Stimulated activated naive CD4-positive, alpha-beta T cell (primary cell): ENCODE measurements at places on chromosomes 11 and 22.

DNA sequence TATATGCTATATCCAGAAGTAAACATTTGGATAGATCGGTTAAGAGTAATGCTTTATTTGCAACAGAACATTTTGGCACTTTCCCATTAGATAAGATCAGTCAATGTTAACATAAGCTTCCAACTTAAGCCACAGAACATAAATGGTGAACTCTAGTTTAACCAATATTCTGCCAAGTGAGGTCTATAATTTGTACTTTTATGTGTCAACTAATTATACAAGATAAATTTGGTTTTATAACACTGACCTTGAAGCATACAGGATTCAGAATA is 23.5 kb upstream of the BLID start:
- no peak for DNase-seq

GRCh38 chr11:130418756-130419155 is 9.7 kb downstream of the ADAMTS8 start:
- DNase-seq: no peak

GRCh38 chr22:44458044-44459020 is 39.7 kb downstream of the RTL6 start:
- DNase-seq: no peak

- no peak for DNase-seq
These were observed 18.3 kb downstream of the PRR5L start for GRCh38 chr11:36314434-36314767.

DNA sequence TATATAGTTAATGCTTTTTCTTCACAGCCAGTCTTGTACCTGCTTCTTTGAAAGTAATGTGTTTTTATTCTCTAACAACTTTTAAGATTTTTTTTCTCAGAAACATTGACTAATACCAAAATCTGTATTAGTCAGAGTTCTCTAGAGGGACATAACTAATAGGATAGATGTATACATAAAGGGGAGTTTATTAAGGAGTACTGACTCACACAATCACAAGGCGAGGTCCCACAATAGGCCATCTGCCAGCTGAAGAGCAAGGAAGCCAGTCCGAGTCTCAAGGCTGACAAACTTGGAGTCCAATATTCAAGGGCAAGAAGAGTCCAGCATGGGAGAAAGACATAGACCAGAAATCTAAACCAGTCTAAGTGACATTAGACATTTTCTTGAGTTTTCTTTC is 140.0 kb downstream of the RAB38 start:
- no peak for DNase-seq

DNA sequence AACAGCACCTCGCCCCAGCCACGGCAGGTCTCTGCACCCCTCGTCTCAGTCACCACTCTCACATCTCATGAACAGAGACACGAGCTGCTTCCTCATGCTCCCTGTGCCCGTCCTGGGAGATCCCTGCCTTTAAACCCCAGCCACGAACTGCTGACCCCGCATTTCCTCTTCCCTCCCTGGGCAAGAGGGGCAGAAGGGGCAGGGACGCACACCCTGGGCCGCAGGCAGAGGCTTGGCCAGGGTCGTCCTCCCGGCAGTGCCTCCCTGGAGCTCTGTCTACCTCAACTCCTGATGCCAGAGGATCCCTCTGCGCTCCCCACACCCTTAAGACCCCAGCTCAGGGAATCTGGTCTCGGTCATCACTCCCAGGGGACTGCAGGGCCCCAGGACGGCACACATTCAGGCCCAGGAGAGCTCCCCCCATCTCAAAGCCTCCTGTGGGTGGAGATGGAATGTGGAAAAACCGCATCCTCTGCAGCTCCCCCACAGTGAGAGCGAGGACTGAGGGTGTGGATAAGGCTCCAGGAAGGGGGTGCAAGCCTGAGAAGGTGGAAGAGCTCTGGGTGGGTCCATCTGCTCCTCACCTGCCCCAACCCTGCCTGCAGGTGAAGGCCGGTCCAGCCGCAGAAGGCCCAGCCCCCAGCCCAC is 1.2 kb downstream of the BID start:
- peak; percentile 45 for DNase-seq

GRCh38 chr11:19089421-19089820 is 27.5 kb upstream of the ZDHHC13 start:
- no peak for DNase-seq

- no peak for DNase-seq
These were observed 121.8 kb downstream of the INSC start for GRCh38 chr11:15236559-15236958.

GRCh38 chr11:69297787-69298266 is 3.9 kb downstream of the MYEOV start:
- DNase-seq: peak; percentile 17

- no peak for DNase-seq
These were observed 66.5 kb downstream of the CCDC34 start for GRCh38 chr11:27296497-27296896.

DNA sequence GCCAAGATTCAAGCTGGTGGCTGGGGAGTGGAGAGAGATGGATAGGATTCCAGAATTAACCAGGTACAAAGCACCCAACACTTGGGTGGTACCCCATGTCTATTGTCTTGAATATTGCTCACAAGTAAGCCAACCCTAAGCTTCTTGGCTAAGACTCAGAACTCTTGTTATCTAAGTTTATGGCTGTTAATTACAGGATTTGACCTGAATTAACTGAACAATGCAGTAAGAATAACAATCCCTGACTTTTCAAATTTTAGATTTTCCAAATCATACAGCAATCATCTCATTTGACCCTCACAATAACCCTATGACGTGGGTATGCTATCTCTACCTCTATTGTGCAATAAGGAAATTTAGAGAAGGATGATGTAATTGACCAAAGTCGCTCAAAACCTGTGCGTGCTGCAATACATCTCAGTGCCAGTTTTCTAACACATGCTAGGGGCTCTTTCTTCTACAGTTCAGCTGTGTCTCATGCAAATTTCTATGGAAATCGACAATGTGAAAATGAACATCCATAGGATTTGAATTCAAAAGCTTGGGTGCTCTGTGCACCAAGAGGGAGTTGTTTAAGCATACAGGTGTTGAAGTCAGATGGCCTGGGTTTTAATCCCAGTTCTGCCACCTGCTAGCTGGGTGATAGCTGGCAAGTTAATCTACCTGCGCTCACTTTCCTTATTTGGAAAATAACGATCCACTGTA is 40.1 kb upstream of the APLNR start:
- DNase-seq: no peak

- no peak for DNase-seq
These were observed 160.7 kb upstream of the GRIA4 start for GRCh38 chr11:105449100-105449734.

DNA sequence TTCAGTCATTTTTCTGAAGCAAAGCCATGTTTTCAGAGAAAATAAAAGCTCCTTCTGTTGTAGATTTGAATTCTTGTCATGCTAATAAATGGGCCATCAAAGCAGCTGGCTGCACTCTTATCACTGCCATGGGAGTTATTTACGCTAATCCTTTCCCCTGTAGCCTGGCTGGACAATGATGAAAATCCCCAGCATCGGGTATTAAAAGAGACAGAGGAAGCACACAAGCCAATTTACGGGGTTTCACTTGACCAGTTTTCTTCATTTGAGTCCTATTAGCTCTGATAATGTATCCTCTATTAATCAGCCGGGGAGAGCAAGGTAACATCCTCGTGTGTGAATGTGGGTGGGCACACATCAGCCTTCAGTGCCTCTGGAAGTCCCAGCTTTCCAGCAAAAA is 470.2 kb upstream of the API5 start:
- no peak for DNase-seq

DNA sequence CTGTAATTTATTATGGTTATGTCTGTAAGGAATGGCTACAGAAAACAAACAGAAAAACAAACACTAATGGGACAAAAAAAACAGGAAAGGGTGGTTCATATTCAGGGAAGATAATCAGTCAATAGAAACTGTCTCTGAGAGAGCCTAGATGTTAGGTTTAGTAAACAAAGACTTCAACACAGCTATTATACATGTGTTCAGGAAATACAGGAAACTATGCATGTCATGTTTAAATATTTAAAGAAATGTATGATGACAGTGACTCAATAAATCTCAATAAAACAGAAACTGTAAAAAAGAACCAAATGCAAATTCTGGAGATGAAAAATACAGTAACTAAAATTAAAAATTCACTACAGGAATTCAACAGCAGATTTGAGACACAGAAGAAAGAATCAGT is 76.0 kb downstream of the PACS1 start:
- no peak for DNase-seq

DNA sequence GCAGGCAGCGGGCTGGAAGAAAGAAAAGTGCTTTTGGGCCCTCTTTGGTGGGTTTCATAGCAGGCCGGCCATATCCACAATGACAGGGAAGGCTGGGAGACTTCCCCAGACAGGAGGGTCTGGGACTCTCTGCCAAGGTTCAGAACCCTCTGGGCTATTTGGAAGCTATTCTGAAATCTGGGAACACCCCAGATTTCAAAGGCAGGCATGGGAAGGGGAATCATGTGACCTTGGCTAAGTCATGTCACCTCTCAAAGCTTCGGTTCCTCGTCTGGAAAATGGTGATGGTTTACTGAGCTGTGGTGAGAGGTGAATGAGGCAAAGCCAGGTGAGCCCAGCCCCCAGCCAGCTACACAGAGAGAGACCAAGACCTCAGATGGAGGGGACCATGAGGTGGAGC is 4.6 kb downstream of the CASTOR1 start:
- DNase-seq: no peak

- DNase-seq: no peak
These were observed 34.2 kb downstream of the OSBP2 start for GRCh38 chr22:30728826-30729225.

DNA sequence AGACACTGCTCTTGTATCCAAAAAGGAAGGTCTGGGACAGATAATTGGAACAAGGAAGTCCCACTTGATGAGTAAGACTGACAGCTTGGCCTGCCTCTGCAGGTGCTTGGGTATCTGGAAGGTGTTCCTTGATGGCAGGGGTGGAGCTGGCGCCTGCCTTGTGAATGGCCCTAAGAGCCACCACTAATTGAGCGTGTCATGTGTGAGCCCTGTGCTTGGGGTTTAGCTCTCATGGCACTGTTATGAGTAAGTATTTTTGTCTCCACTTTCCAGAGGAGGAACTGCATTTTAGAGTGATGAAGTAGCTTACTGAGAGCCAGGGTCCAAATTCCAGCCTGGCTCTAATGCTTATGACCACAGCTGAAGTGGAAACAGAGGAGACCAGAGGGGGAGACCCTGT is 71.2 kb upstream of the NECTIN1 start:
- no peak for DNase-seq

GRCh38 chr22:17303840-17304779 is 65.2 kb upstream of the CECR2 start:
- peak; percentile 16 for DNase-seq
